ENCODE measurements at places on chromosomes 7 and 10.

- no peak for DNase-seq
Observed at GRCh38 chr10:12428447-12429135, 79.2 kb downstream of the CAMK1D start.

GRCh38 chr10:100904917-100905316 lies 7.8 kb upstream of the SLF2 start:
- DNase-seq: no peak

GRCh38 chr7:55420530-55420929 lies 55.4 kb downstream of the LANCL2 start:
- DNase-seq: no peak

- DNase-seq: no peak
Observed at GRCh38 chr7:112192236-112193154, 13.7 kb downstream of the DOCK4 start.

DNA sequence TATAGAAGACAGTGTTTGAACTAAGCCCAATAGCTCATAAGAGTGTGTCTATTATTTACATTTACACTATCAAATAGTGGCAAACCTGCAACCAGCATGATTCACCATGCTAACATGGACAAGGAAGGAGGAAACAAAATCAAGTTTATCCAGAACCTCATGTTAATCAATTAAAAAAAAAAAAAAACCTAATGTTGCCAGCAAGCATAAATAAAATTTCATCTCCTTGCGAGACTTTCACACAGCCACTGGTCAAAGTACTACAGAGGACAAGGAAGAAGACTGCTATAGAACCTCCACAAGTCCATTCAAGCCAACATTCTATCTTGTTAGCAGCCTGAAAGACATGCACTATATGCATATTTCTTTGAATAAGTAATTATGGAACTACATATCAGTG lies 9.7 kb downstream of the TM9SF3 start:
- DNase-seq: no peak

DNA sequence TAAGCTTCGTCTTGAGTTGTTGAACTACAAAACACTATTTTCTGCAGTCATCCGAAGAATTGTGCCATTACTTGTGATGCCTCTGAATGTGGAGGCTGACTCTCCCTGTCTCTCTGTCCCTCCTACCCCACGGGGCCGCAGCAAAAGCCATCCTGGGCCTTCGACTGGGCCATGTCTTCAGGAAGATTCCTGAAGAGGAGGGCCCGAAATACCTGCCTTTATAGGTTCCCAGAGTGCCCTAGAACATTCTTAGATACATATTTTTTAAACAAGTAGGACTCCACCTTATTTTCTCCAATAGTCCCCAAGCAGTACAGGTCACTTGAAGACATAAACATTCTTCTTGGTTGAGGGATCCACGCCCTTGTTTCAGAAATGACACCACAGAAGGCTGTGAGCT lies 8.1 kb downstream of the IGFBP3 start:
- no peak for DNase-seq

GRCh38 chr10:116385994-116386809 lies 41.4 kb upstream of the PNLIPRP3 start:
- no peak for DNase-seq
